ENCODE measurements at places on chromosomes 2 and 18. TPM values are rescaled to one million over a fixed set of nuclear protein-coding genes. Genes with fewer than 3 reads are reported as not detected.

Gene CRYGC
- not detected for total RNA-seq

Gene SERPINB12
- not detected for total RNA-seq

Gene G6PC2
- total RNA-seq, result not detected

Gene NOSTRIN
- not detected for total RNA-seq

Gene RAD51AP2
- total RNA-seq, result not detected

Gene CACNB4
- total RNA-seq, result 1.7 TPM

Gene CLIP4
- total RNA-seq, result 43.0 TPM

Gene FEV
- not detected for total RNA-seq

DNA sequence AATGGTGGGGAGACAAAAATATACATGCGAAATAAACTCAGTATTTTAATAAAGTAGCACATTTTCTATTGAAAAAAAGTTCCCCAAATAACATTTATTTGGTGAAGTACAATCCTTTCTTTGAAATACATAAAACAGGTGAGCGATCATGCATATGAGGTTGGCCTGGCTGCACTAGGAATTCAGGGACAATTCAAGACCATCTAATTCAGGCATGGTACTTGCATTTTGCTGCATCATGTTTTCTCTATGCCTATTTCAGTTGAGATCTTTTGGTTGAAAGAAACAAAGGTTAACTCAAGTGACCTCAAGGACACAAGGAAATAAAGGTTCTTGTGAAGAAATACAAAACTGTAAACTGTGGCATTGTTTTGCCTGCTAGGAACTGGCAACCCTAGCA, 19.8 kb upstream of the TAF4B start:
- H3K27me3 ChIP-seq, result no peaks in the 10 kb centered on the region
- no peaks in the 10 kb centered on the region for H3K36me3 ChIP-seq
- no peak overlapping the region for H3K27ac ChIP-seq
- H3K4me1 ChIP-seq, result no peaks in the 10 kb centered on the region
- H3K4me3 ChIP-seq, result no peak overlapping the region

GRCh38 chr2:164213916-164214315, 407.4 kb downstream of the GRB14 start:
- no peak for DNase-seq
- H3K36me3 ChIP-seq, result no peaks in the 10 kb centered on the region
- no peak overlapping the region for H3K4me3 ChIP-seq
- no peak overlapping the region for H3K27ac ChIP-seq

GRCh38 chr18:23232331-23232730, 97.0 kb downstream of the CABLES1 start:
- H3K27ac ChIP-seq, result no peak overlapping the region
- no peaks in the 10 kb centered on the region for H3K36me3 ChIP-seq
- DNase-seq, result no peak
- no peak overlapping the region for H3K4me3 ChIP-seq

DNA sequence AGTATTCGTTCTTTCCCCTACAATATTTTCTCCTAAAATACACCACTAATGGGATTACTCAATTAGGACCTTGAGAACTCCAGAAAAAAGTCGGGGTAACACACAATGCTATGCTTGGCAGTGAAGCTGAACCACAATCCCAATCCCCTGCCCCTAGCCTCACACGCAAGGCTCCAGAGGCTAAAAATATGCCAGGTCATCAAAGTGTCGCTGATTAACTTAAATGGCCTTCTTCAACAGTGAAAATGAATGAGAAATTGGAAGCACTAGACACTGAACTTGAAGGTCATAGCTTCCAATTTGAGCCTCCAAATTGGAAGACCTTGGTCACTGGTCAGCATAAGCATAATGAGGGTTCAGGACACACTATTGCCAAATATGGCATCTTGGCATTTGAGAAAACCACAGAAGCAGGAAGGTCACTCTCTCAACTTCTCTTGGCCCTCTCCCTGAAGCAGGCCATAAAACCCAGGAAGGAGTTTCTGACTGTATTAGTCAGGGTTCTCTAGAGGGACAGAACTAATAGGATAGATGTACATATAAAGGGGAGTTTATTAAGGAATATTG, 86.0 kb upstream of the SATB2 start:
- H3K36me3 ChIP-seq, result no peaks in the 10 kb centered on the region
- H3K27me3 ChIP-seq, result peaks cover 11% of the 10 kb centered on the region
- no peaks in the 10 kb centered on the region for H3K4me1 ChIP-seq
- DNase-seq, result no peak
- H3K27ac ChIP-seq, result no peak overlapping the region

GRCh38 chr2:73339201-73339600, 45.9 kb upstream of the EGR4 start:
- H3K27me3 ChIP-seq, result peaks cover 14% of the 10 kb centered on the region
- no peak overlapping the region for H3K27ac ChIP-seq
- H3K4me3 ChIP-seq, result no peak overlapping the region
- H3K4me1 ChIP-seq, result no peaks in the 10 kb centered on the region

DNA sequence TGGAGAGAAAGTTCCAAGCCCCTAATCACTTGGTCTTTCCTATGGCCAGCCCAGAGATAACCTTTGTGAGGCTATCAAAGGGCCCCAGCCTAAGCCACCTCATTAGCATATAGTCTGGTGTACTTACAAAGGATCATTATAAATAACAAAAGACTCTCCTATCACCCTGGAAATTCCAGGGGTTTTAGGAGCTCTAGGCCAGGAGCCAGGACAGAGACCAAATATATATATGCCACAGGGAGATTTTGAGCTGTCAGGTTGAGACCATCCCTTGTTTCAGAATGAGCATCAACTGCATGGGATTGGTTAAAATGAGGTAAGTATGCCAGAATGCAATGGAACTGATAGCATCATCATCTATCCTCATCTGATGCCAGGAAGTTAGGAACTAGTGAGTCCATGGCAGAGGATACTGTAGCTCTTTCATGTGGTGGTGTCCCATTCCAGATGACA, 32.1 kb upstream of the CHRNA1 start:
- H3K4me1 ChIP-seq, result no peaks in the 10 kb centered on the region
- no peak overlapping the region for H3K4me3 ChIP-seq
- no peak for DNase-seq
- no peaks in the 10 kb centered on the region for H3K36me3 ChIP-seq
- H3K27ac ChIP-seq, result no peak overlapping the region

- H3K4me1 ChIP-seq, result no peaks in the 10 kb centered on the region
- H3K27ac ChIP-seq, result no peak overlapping the region
- no peaks in the 10 kb centered on the region for H3K27me3 ChIP-seq
- no peak overlapping the region for H3K4me3 ChIP-seq
- no peaks in the 10 kb centered on the region for H3K36me3 ChIP-seq
- no peak for DNase-seq
These were observed 259.5 kb downstream of the MREG start for GRCh38 chr2:215753808-215754207.

DNA sequence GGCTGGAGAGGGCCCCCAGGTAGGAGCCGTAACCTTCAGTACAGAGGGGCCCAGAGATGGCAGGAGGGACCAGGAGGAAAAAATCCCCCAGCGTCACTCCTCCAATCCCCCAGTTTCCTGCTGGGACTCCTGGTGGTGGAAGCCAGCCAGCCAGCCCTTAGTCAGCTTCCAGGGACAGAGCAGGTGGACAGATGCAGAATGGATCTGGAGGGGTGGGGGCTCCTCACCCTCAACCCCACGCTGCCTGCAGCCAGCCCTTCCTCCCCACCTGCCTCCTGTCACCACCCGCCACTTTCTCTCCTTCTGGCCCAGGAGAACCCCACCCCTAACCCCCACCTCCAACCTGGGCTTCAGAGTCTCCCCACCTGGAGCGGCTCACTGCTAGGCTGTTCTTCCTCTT, 21.1 kb downstream of the EMX1 start:
- no peak overlapping the region for H3K27ac ChIP-seq
- H3K4me1 ChIP-seq, result no peaks in the 10 kb centered on the region
- H3K27me3 ChIP-seq, result no peaks in the 10 kb centered on the region
- DNase-seq, result no peak

- no peak overlapping the region for H3K27ac ChIP-seq
- no peak overlapping the region for H3K4me3 ChIP-seq
- peaks cover 3% of the 10 kb centered on the region for H3K27me3 ChIP-seq
- DNase-seq, result no peak
These were observed 57.6 kb downstream of the BMP10 start for GRCh38 chr2:68813596-68813995.

DNA sequence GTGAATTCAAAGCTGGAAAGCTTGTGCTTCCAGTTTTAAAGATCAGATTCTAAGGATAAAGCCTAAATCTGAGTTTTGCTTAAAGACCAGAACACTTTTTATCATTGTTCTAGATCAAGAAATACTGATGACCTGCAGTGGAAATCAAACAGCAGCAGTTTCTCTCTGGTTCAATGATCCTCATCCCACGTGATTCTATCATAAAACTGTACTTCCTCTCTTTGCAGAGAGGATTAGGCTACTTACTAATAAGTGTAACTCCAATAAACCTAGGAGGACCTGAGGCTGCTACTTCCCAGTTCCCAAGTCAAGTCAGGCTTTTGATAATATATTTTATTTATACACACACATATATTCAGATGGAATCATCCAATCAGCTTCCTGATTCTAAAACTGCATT, 81.9 kb downstream of the TCF4 start:
- no peaks in the 10 kb centered on the region for H3K36me3 ChIP-seq
- no peaks in the 10 kb centered on the region for H3K27me3 ChIP-seq
- no peak for DNase-seq
- no peak overlapping the region for H3K4me3 ChIP-seq
- H3K4me1 ChIP-seq, result no peaks in the 10 kb centered on the region
- H3K27ac ChIP-seq, result no peak overlapping the region

DNA sequence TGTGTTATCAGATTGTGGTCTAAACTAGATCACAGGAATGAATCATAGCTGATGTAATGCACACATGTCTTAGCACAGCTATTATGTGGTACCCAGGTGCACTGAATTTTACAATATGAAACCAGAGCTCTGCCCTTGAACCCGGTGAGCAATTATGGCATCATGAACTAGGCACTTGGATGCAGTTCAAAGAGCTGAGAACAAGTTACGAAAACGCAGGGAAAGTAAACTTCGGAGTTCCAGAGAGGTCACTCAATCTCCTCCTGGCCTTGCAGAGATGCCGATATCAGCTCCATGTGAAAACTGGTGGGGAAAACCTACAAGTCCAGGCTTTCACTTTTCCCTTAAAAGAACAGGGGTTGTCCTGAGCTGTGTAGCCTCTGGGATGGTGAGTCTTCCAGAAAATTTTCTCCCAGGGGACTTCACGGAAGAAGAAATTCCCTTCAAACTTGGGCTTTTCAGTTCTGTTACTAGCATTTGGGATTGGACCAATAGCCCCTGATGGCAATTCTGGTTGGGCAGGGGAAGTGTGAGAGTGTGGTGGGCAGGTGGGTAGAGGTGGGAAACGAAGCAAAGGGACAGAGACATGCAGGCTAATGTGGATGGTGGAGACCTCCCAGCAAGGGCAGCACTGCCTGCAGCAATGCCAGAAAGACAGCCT, 71.1 kb upstream of the SH3BP4 start:
- peak overlapping the region; percentile 93 for H3K27ac ChIP-seq
- peak overlapping the region; percentile 14 for H3K4me3 ChIP-seq
- peaks cover 36% of the 10 kb centered on the region for H3K4me1 ChIP-seq
- no peaks in the 10 kb centered on the region for H3K27me3 ChIP-seq

GRCh38 chr2:43059183-43059897, 167.1 kb downstream of the ZFP36L2 start:
- no peaks in the 10 kb centered on the region for H3K27me3 ChIP-seq
- no peak overlapping the region for H3K4me3 ChIP-seq
- no peaks in the 10 kb centered on the region for H3K4me1 ChIP-seq
- peak overlapping the region; percentile 18 for H3K27ac ChIP-seq

- 0 out of 2 replicates have a peak, but pooled peaks cover 4% of the 10 kb centered on the region for H3K36me3 ChIP-seq
- no peaks in the 10 kb centered on the region for H3K27me3 ChIP-seq
- DNase-seq, result no peak
- no peaks in the 10 kb centered on the region for H3K4me1 ChIP-seq
- H3K4me3 ChIP-seq, result no peak overlapping the region
These were observed 7.7 kb downstream of the PPP1R7 start for GRCh38 chr2:241157841-241158545.

DNA sequence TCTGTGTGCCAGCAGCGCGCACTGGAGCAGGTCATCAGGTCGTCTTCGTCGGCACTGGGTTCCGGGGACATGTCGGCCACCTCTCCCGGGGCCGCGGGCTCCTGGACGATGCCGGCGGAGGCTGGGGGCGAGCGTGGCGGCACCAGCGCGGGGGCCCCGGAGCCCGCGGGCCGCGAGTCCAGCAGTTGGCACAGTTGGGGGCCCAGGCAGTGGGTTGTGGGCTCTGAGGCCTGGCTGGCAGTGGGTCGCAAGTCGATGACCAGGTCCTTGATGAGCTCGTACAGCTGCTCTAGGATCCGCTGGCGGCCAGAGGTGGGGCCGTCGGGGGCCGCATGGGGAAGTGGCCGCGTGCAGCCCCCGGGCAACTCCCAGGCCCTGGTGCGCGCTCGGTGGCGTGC, 300.5 kb downstream of the CCDC74A start:
- no peaks in the 10 kb centered on the region for H3K4me1 ChIP-seq
- H3K36me3 ChIP-seq, result no peaks in the 10 kb centered on the region
- H3K4me3 ChIP-seq, result no peak overlapping the region
- no peak for DNase-seq
- H3K27me3 ChIP-seq, result no peaks in the 10 kb centered on the region
- H3K27ac ChIP-seq, result no peak overlapping the region

- H3K27me3 ChIP-seq, result peaks cover 8% of the 10 kb centered on the region
- H3K36me3 ChIP-seq, result no peaks in the 10 kb centered on the region
- no peak for DNase-seq
- no peak overlapping the region for H3K4me3 ChIP-seq
These were observed 212.0 kb upstream of the MYT1L start for GRCh38 chr2:2542966-2543611.

DNA sequence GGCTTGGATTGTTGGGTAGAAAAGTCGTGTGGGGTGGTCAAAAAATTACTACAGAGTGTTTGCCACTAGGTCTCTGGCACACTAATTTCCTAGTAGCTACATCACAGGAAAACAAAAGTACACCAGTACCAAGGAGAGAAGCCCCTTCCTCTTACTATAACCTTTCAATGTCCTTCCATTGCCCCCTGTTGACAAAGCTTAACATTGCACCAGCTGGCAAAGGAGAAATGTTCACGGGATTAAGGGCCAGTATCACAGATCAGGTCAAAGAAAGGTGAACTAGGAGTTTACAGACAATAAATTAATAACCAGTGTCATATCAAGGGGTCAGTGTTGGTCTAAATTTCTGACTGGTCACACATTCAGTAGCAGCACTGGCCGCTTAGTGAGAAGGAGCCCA, 1139.6 kb upstream of the FAM98A start:
- DNase-seq, result no peak
- H3K4me1 ChIP-seq, result no peaks in the 10 kb centered on the region
- no peak overlapping the region for H3K27ac ChIP-seq
- H3K36me3 ChIP-seq, result no peaks in the 10 kb centered on the region
- H3K4me3 ChIP-seq, result no peak overlapping the region
- H3K27me3 ChIP-seq, result no peaks in the 10 kb centered on the region

DNA sequence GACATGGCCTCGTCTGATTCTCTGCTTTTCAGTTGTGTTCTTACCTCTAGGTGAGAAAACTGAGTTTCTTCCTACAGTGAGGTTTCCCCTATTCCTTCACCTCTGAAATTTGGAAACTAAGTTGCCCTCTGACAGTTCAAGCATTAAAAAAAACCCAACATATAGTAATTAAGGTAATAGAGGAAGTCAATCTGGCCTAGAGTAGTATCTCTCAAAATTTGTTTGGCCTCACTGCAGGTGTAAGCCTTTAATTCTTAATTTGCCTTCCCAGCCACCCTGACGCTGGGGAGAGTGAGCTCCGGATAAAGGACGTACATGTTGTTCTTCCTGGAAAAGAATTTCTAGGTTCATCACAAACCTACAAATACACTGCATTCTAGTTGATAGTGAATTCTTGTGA, 1.4 kb downstream of the CAD start:
- H3K27me3 ChIP-seq, result no peaks in the 10 kb centered on the region
- H3K36me3 ChIP-seq, result peaks cover 28% of the 10 kb centered on the region
- peak overlapping the region; percentile 95 for H3K27ac ChIP-seq
- H3K4me3 ChIP-seq, result peak overlapping the region; percentile 88
- H3K4me1 ChIP-seq, result peaks cover 14% of the 10 kb centered on the region

Measured in Panc1 (cell line).